ENCODE measurements at places on chromosomes 1 and 21.

DNA sequence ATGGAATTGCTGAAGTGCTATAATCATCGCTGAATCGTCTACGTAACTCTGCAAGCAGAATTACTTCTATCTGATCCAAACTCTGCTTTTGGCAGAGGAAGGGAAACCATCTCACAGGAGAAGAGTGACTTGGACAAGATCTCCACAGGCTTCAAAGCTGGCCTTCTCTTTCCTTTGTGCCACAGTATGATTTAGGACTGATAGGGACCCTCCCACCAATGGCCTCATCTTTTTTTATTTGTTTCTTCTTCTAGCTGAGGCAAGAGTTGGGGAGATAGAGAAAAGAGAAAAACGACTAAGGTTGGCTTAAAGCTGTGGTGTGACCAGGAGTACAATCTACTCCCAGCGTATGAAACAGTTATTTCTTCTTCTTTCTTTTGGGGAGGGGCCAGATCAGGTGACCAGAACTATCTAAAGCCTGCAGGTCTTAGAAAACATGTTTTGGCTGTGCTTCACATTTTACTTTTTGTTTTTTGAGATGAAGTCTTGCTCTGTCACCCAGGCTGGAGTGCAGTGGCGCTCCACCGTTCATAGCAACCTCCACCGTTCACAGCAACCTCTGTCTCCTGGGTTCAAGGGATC, 35.0 kb downstream of the ZNF496 start:
- DNase-seq = no peak

DNA sequence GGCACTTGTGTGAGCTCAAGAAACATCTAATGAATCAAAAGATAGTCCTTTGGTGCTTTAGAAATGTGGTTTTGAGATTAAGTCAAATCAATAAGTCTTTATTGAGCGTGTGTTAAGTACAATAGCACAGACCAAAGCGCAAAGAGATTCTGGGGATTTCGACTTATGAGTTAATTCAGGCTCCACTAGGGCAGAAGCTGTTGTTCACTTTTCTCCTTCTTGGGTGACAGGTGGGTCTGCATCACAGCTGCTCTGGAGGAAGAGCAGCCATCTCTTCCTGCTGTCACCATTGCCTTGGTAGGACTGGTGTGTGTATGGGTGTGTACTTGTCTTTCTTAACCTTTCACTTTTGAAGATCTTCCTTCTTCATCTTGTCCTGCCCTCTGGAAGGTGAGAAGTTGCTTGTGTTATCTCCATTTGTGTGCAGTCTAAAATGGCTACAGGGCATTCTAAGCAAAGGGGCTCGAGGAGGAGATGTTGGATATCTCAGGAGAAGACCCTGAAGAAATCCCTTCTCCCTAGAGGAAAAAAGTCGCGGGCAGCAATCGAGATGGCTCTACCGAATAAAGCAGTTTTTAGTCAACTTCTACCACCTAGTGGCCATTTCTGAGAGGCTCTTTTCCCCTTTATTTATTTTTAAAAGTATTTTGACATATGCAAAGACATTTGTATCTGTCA, 22.9 kb upstream of the DISC1 start:
- DNase-seq = no peak

DNA sequence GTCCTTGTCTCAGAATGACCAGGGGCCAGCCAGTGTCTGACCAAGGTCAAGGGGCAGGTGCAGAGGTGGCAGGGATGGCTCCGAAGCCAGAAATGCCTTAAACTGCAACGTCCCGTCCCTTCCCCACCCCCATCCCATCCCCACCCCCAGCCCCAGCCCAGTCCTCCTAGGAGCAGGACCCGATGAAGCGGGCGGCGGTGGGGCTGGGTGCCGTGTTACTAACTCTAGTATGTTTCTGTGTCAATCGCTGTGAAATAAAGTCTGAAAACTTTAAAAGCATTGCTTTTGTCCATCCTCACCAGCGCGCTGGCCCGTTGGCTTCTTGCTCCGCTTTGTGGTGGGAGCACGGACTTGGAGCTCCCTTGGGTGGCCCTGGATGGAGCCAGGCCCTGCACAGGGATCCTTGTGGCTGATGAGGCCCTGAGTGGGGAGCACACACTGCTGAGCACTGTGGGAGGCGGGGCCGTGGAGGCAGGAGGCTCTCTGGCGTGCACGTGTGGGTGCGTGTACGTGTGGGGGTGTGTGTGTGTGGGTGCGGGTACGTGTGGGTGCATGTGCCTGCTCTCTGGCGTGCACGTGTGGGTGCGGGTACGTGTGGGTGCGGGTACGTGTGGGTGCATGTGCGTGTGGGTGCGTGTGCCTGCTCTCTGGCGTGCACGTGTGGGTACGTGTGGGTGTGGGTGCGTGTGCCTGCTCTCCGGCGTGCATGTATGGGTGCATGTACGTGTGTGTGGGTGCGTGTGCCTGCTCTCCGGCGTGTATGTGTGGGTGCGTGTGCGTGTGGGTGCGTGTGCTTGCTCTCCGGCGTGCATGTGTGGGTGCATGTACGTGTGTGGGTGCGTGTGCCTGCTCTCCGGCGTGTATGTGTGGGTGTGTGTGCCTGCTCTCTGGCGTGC, 18.0 kb downstream of the RNF223 start:
- no peak for DNase-seq

DNA sequence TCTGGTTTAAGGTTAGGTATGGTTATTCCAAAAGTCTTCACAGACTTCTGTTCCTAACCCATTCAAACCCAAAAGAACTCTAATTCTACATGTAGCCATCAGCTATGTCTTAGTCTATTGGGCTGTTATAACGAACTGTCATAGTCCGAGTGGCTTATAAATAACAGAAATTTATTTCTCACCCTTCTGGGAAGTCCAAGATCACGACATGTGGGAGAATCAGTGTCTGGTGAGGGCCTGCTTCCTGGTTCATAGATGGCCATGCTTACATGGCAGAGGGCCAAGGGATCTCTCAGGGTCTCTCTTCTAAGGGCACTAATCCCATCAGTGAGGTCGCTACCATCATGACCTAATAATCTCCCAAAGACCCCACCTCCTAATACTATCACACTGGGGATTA, 103.0 kb upstream of the PPP2R5A start:
- no peak for DNase-seq

DNA sequence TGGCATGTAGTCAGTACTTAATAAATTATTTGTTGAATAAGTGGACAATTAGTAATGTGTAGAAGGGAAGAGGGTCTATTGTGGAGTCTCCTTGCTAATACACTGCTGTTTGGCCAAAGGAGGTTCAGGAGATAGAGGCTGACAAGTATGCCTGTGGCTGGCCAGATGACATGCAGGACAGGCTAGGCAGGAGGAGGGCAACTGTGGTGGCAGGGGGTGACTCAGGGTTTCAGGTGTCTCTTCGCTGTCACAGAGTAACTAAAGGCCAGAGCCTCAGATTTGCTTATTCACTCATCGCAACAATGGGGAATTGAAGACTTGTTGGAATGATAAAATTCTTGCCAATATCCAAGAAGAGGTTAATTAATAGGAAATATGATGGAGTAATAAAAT, 33.1 kb downstream of the THRAP3 start:
- DNase-seq = no peak

DNA sequence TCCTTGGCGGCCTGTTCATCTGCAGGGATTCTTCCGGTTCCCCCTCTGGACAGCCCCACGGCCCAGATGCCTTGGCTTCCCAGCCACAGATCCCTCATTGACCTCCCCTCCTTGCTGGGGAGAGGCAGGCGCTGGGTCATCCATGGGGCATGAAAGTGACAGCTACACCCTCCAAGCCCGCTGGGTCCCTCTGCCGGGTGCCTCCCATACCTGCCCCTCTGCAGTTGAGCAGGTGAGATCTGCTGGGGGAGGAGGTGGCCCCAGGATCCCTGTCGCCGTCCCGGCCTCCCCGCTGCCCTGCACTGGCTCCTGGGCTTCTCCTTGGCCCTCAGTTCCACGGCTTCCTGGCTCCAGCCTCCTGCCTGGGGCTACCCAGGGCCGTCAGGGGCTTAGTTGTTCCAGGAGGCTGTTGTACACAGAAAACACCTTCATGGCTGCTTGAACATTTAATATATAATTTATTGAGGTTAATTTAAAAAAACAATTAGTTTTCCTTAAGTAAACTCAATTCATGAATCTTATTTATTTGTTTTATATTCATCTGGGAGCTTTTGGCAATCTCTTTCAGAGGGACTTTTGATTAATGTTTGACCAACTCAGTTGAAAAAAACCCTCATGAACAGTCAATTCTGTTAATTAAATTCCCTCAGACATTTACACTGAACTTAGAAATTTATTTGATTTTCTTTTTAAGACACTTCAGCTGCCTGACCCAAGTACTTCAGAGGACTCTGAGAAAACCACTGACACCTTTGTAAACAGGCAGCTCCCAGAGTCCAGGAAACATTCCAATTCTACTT, 67.6 kb upstream of the ABCG1 start:
- DNase-seq = no peak

- no peak for DNase-seq
Observed at GRCh38 chr1:24575905-24576587, 20.2 kb downstream of the NCMAP start.

DNA sequence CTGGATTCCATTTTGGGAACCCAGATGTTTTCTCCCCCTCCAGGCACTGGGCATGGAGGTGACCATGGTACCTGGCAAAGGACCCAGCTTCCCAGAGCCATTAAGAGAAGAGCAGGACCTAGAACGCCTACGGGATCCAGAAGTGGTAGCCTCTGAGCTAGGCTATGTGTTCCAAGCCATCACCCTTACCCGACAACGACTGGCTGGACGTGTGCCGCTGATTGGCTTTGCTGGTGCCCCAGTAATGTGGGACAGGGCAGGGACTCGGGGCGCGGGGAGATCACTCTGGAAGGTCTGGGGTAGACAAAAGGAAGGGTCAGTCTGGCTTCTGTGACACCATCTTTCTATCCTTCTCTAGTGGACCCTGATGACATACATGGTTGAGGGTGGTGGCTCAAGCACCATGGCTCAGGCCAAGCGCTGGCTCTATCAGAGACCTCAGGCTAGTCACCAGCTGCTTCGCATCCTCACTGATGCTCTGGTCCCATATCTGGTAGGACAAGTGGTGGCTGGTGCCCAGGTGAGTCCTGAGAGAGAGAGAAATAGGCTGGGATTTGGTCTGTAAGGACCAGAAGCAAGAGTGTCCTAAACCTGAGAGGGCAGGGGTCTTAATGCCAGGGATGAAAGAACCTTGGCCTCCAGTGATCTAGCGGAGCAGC, 1.6 kb downstream of the UROD start:
- DNase-seq = no peak

- no peak for DNase-seq
Observed at GRCh38 chr1:162144853-162145252, 75.4 kb downstream of the NOS1AP start.

- no peak for DNase-seq
Observed at GRCh38 chr1:118461154-118461553, 276.1 kb upstream of the SPAG17 start.

DNA sequence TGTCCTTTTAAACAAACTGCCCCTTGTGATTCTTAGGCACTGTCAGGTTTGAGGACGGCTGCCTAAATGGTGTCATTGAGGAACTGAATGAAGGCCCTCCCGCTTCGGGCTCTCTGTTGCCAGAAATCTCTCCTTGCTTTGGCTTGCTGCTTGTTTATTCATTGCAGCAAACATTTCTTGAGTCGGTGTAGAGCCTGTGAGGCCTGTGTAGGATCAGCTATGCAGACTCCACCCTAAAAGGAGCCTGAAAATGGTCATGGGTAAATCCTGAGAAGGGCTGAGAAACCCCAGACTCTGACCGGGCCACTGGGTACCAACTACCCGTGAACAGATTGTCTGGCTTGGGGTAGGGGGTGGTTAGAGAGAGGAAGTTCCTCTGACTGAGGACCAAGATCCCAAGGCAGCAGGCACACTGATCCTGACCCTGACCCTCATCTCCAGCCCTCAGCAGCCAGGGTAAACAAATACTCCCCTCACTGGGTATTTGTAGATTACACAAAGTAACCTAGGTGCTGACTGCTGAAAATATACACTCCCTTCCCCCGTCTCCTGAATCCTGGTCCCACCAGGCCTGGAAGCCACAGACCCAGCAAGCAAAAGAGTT, 3.1 kb downstream of the IL6R start:
- DNase-seq = no peak

- no peak for DNase-seq
Observed at GRCh38 chr1:208230668-208231529, 13.3 kb downstream of the PLXNA2 start.

GRCh38 chr1:222732216-222733159, 4.5 kb upstream of the FAM177B start:
- DNase-seq = no peak

DNA sequence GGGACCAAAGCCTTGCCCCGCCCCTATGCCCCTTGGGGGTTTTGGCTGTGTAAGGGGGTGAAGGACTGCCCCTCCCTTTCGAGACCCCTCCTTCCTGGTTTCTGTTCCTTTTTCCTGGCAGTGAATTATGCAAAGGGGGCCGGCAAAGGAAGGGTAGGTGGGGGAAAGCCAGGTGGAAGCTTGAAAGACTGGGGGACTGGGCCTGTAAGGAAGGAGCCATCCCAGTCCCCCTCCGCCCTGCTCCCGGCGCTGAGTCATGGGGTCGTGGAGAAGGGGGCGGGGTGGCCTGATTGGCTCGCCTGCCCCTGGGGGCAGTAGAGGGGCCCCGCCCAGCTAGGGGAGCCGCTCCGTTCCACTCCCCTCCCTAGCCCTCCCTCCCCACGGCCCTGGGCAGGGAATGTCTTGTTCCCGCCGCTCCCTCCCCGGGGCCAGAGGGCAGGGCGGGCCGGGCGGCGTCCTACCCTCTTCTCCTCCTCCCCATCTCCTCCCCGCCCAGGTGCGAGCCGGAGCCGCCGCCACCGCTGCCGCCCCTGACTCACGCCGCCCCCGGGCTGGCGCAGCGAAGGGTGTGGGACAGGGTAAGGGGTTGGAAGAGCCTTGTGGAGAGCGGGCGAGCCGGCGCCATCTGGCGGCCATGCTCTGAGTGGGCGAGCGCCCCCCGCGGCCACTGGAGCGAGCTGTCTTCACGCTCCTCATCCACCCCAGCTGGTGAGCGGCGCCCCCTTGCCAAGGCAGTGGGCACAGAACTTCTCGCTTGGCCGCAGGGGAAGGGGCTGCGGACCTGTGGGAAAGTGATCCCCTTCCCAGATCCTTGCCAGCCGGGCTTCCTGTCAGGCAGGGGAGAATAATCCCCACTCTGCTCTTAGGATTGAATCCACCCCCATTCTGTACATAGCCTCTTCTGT, 14.7 kb downstream of the ZBTB7B start:
- no peak for DNase-seq

DNA sequence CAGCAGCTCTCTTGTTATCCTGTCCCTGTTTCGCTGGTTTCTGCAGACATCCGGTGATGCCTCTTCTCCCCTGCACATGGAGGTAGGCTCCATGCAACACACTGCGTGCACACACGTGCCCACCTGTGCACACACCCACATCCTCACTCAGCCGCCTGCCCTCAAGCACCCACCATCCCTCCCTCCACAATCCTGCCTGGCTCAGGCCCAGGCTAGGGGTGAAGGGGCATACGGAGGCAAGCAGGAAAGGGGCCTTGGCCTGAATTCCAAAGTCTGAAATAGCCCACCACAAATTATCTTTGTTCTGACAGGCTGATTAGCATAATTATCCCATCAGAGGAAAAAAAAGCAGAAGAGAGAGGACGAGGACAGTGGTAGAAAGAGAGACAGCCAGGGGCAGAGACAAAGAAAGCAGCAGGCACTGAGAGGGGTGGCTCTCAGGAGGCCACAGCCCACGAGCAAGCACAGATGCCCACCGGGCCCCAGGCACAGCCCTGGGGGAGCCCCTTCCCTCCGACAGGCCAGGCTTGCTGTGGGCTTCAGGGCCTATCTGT, 73.2 kb downstream of the GRIK3 start:
- no peak for DNase-seq
